ENCODE measurements at places on chromosomes 2 and 18.

DNA sequence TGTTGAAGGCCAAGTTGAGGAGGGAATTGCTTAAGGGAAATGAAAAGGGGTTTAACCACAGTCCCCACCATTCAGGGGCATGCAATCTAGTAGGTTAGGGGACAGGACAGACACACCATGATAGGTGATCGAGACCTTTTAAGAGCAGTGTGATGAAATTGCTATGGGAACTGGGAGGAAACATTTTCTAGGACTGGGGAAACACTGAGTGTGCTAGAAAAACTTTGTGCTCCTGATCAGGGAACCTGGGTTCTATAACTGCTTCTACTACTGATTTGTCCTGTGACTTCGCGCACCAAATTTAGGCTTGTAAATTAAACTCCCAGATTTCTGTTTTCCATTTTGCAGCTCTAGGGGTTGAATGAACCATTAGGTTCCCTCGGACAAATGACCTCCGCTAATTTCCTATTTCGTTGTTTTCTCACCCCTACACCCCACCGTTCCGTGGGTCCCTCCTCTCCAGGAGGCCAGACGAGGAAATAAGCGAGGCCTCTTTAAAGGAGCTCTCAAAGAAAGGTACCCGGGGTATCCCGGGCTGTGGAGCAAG is 371 bp upstream of the LCLAT1 start:
- DNase-seq = no peak

DNA sequence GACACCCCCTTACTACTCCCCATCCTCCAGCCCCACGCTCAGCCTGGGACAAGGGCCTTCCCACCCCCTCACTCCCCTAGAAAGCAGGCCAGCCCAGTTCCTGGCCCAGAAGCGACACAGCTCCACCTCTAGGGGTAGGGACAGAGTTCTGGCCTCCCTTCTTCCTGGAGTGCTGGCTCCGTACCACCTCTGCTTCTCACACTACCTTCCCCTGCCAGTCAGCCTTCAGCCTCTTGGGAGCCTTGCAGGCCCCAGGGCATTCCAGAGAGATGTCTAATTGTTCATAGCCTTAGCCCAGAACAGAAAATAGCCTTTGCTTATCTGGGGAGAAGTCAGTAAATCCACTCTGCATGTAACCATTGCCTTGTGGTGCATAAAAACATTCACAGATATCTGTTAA is 13.1 kb upstream of the CATIP start:
- no peak for DNase-seq

DNA sequence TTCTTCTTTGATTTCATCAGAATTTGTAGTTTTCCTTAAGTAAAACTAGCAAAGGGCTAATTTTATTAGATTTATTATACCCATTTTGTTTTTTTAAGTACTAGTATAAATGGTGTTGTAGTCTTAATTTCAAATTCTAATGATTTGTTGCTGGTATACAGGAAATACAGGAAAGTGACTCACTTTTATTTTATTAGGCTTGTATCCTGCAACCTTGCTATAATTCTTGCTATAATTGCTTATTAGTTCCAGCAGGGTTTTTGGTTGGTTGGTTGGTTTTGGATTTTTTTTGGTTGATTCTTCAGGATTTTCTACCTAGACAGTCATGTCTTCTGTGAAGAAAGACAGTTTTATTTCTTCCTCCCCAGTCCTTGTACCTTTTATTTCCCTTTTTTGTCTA is 110.6 kb upstream of the IL1R2 start:
- no peak for DNase-seq

- no peak for DNase-seq
Observed at GRCh38 chr2:123644053-123644452, 381.0 kb upstream of the CNTNAP5 start.

DNA sequence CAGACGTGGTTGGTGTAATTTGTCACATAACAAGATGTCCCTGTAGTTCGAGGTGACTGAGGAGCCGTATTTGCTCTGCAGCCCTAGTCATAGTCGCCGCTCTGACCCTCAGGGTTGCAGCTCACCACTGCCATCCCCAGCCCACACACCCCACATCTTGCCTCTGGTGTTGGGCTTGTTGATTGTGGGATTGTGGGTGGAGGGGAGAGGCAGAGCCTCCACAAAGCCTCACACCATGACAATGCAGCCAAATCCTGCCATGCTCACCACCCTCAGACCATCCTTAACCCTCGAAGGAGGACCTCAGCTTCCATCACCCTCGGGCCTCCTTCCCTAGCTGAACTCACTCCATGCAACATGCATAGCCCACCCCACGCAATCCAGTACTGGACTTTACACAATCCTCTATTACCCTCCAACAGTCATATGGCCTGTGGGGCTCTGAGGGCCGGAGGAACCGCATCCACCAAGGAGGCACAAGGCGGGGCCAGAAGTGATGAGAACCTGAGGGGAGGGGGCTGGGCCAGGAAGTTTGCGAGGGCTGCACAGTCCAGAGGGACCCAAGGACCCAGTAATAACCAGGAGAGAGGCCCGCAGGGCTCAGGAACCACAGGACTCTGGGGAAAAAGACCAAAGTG is 11.6 kb downstream of the PKDCC start:
- no peak for DNase-seq

GRCh38 chr2:235726554-235726953 is 232.7 kb downstream of the AGAP1 start:
- DNase-seq = no peak

GRCh38 chr2:189402932-189403331 is 38.3 kb upstream of the WDR75 start:
- DNase-seq = no peak

- no peak for DNase-seq
Observed at GRCh38 chr18:23306822-23307221, 146.3 kb upstream of the RIOK3 start.

- DNase-seq = no peak
Observed at GRCh38 chr2:17543848-17544247, 3.4 kb downstream of the VSNL1 start.

DNA sequence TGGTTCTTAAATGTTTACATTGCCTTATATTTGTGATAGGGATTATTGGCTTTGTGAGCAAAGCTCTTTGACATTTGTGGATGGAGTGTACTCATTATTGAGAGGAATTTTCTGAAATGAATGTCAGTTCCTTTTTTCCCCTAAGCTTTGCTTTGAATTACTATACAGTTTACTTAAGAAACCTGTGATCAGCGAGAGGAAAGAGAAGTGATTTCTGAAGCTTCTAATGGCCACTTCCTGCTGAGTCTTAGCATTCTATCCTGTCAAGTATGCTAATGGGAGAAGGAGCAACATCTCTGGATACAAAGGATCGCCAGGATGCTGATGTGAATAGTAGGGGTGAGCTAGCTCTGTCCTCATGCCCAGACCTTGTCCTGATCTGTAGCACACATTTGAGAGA is 47.8 kb upstream of the MGAT5 start:
- DNase-seq = no peak

GRCh38 chr2:226733189-226733858 is 66.3 kb downstream of the IRS1 start:
- DNase-seq = no peak

GRCh38 chr2:204353823-204354222 is 191.5 kb upstream of the PARD3B start:
- DNase-seq = no peak

DNA sequence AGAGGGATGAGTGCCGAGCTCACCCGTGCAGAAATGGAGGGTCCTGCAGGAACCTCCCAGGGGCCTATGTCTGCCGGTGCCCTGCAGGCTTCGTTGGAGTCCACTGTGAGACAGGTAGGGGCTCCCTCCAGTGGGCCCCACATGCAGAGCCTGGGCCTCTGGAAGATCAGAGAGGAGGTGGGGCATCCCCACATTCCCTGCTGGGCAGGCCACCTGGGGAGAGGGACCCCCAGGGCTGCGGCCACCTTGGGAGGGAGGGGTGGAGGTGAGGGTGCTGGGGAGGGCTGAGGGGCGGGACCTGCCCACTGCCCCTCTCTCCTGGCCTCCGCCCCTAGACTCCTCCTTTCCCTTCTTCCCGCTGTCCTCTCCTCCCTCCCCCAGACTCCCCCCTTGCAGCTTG is 38.5 kb downstream of the MTERF4 start:
- no peak for DNase-seq

DNA sequence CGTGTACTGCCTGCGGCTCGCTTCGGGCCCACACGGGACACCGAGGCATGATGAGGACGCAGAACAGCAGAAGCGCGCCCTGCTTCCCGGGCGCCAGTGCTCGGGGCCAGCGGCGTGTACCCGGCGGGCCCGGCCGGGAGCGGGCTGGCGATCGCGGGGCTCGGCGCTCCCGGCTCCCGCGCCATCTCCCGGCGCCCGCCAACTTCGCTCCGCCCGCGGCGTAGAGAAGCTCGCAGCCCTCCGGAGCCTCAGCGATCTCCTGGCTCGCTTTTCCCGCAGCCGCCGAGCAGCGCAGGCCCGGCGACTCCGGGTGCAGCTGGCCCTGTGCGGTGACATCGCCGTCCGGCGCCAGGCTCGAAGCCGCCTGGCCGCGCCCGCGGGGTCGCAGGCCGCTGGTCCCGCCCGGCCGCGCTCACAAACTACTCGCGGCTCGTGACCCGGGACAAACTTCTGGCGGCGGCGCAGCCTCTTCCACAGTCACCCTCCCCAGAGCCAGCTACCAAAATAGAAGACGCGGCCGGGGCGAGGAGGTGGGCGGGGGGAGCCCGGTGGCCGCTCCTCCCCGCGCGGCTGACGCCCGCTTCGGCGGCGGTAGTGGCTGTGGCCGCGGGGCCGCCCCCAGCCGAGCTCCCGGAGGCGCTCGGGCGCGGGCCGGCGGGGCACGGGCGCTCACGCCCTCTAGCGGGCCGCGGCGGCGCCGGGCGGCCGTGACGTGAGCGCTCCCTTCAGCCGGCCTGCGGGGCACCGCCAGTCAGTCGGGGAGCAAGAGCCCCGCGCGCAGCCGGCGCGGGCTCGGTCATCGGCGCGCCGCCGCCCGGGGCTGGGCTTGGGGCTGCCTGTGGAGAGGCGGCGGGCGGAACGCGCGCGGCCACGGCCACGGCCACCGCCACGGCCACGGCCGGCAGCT is at the start of gene PTPRM:
TSS of gene PTPRM (plus strand) at position 750 of the 907 bp plus-strand sequence. CDS start 503 bp downstream, outside the sequence.
- DNase-seq = peak; percentile 36

- DNase-seq = peak; percentile 16
Observed at GRCh38 chr18:32549248-32550110, 78.8 kb upstream of the GAREM1 start.

- no peak for DNase-seq
Observed at GRCh38 chr2:84701880-84702279, 179.0 kb downstream of the TRABD2A start.

DNA sequence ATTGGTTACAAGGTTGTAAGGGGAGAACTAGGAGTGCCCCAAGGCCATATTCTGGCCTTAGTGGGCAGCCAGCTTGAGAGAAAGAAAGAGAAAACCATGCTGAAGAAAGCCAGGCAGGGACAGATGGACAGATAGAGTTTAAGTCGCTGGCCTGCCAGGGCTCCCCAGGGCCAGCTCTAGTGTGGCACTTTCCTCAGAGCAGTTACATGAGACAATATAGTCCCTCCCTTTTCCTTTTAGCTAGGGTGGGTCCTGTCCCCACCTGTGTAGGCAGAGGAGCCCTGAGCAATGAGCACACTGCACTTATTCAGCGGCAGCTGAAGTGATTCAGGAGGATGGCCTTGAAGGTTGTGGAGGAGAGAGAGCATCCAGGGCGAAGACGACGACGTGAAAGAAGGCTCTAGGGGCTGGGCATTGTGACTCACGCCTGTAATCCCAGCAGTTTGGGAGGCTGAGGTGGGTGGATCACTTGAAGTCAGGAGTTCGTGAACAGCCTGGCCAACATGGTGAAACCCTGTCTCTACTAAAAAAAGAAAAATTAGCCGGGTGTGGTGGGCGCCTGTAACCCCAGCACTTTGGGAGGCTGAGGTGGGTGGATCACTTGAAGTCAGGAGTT is 152.0 kb upstream of the SLC1A4 start:
- no peak for DNase-seq

- no peak for DNase-seq
Observed at GRCh38 chr2:127877626-127878025, 8.1 kb downstream of the AMMECR1L start.

DNA sequence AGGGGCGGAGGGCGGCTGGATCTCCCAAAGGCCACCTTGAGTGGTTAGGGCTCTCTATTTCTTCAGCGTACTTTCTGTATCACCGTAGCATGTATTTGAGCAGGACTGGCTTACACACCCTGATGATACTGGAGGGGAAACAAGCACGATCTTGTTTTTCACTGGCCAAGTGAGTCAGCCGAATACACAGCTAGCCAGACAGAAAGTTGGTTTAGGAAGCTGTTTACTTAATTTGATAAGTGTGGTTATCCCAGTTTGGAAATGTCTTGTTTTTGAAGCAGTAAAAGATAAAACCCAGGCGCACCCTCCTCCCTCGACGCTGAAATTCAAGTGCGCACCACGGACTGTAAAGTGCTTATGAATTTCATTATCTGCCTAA is 582 bp downstream of the RIOK3 start:
- no peak for DNase-seq

Measured in CD4-positive, alpha-beta T cell (primary cell).